ENCODE measurements at places on chromosomes 2 and 18. TPM values are rescaled to one million over a fixed set of nuclear protein-coding genes. Genes with fewer than 3 reads are reported as not detected.

DNA sequence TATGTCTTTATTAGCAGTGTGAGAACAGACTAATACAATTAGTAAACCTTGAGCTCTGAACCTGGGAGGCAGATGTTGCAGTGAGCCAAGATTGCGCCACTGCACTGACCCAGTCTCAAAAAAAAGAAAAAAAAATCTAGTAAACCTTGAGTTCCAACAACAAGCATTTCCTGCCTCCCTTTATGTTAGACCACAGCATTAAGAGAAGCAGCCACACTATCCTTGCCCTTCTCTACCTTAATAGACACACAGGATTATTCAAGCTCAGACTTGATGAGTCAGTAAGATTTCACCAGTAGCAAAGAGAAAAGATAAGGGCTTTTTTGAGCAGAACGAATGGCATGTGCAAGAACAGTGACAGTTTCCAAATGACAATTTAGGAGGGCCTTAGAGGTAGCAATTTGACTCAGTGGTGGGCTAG lies 18.0 kb upstream of the GLS start:
- H3K4me3 ChIP-seq, result no peak overlapping the region
- no peaks in the 10 kb centered on the region for H3K36me3 ChIP-seq
- no peaks in the 10 kb centered on the region for H3K27me3 ChIP-seq

DNA sequence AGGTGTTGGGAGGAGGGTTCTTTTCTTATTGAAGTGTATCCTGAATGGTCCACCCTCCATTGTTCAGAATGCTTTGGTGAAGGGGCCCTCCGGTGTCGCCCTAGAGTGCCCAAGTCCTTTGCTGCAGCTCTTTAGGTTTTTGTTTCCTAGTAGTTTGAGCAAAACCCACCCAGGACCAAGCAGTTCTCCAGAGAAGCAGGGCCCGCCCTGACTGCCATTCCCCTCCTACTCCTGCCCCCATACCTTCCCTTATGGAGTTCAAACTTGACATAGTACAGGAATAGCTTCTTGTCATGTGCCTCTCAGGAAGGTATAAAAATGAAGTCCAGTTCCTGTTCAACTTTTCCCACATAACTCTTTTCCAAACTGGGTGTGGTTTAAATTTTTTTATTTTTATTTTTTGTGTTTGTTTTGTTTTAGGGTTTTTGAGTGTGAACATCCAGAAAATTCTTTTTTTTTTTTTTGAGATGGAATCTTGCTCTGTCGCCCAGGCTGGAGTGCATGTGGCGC lies 5.6 kb downstream of the MERTK start:
- DNase-seq, result no peak
- no peaks in the 10 kb centered on the region for H3K27me3 ChIP-seq
- no peak overlapping the region for H3K4me3 ChIP-seq
- H3K36me3 ChIP-seq, result no peaks in the 10 kb centered on the region

DNA sequence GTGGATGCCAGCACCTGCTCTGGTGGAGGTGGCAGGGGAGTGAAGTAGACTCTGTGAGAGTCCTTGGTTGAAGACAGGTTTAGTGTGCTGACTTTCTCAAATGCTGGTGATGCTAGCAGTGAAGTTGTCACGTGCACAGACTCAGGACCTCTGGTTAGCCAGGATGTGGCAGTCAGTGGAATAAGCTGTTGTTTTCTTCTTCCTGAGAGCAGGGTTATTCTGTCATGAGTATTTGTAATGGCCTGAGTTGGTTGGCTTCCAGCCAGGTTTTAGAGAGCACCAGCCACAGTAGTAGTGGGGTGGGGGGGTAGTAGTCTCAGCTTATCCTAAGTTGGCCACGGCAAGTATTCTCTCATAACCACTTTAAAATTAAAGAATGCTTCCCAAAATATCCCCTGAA lies 238.5 kb upstream of the FBXO11 start:
- peaks cover 2% of the 10 kb centered on the region for H3K4me1 ChIP-seq
- H3K4me3 ChIP-seq, result no peak overlapping the region
- H3K27me3 ChIP-seq, result no peaks in the 10 kb centered on the region
- no peak for DNase-seq

The NYAP2 gene
- 0.20 TPM for polyA plus RNA-seq

All from lung (tissue), 17 donors.